ENCODE measurements at places on chromosomes 13 and 19.

- DNase-seq: no peak
Measured at GRCh38 chr13:40207001-40207478, 459.4 kb downstream of the FOXO1 start.

- no peak for DNase-seq
Measured at GRCh38 chr13:98489446-98490194, 87.3 kb downstream of the STK24 start.

DNA sequence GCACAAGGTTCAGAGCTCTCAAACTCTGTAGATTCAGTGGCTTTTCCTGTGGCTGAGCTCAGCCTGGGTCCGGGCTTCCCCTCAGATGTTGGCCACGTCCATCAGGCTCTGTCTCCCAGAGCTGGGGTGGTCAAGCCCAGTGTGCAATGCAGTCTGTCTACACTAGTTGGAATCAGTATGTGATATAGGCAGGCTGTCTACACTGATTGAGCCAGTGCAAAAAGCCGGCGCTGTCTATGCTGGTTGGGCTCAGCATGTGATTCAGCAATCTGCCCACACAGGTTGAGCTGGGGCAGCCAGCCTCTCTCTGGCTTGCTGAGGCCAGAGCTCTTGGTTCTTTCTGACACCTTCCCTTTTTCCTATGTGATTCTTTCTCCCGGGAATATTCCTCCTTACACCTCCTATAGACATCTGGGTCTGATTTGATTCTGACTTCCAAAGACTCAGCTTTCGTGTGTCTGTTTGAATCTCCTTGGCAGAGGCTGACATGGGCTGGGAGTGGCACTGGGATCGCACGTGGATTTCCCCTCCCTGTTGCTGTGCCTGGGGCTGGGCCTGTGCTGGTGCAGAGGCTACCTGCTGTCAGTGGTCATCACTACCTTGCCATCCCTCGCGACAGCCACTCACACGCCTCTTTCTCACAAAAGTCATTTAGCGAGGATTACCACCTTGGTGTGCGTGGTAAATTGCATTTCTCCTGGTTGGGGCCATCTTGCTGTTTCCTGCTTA lies 9.3 kb downstream of the CHST8 start:
- DNase-seq: no peak

DNA sequence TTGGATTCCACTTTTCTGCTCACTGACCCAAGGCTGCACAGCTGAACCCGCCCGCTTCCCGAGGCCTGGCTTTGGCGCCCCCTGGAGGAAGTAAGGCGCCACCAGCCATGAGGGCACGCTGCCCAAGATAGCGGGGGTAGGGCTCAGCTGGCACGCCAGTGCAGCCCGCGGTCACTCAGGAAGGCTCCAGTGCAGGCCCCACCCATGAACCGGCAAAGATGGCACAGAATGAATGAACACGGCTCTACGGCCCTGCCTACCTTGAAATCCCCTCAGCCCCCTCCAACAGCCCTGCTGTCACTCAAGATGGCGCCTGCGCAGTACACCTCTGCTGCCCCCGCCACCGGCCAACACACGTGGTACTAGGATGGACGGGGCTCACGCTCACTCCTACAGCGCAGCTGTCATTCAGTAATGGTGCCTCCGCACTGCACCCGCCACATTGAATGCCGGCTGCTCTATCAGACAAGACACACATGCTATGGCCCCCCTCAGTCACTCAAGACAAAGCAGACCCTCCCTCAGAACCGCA lies 3.0 kb downstream of the PEG3 start:
- DNase-seq: no peak

DNA sequence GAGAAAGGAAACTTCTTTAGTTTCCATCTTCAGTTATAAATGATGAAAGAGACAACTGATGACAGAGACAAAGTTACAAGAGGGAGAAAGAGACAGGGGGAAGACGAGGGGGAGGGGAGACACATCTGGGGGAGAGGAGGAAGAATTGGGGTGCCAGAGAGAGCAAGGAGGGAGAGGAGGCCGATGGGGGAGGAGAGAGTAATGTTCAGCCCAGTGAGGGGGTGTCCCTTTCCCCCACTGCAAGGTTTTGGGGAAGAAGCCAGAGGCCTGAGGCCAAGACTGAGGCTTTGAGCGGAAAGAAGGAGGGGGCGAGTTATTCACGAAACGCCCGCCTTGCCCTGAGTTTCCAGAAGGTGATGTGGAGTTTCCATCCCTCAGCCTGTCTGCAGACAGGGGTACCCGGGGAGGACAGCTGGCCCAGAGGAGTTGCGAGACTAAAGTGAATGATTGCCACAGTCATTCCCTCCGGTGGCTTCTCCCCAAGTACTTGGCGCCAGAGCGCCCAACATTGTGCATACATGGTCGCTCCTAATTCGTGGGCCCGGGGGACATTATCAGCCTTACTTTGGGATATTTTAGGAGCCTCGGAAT lies 558 bp upstream of the PPAN start:
- DNase-seq: peak; percentile 70

GRCh38 chr13:78183732-78184131 lies 265.1 kb upstream of the EDNRB start:
- DNase-seq: no peak
